ENCODE measurements at places on chromosomes 2 and 18.

GRCh38 chr18:58397385-58398132, 231.3 kb downstream of the ALPK2 start:
- no peak for DNase-seq

GRCh38 chr2:100615886-100616285, 53.1 kb downstream of the PDCL3 start:
- no peak for DNase-seq

- DNase-seq, result no peak
Observed at GRCh38 chr2:55452879-55453278, 33.2 kb upstream of the CCDC88A start.

- DNase-seq, result no peak
Observed at GRCh38 chr2:9565436-9566153, 10.0 kb upstream of the ADAM17 start.

GRCh38 chr18:32461709-32462272, 8.9 kb downstream of the GAREM1 start:
- no peak for DNase-seq

- DNase-seq, result no peak
Observed at GRCh38 chr2:222738809-222739208, 67.4 kb downstream of the MOGAT1 start.

DNA sequence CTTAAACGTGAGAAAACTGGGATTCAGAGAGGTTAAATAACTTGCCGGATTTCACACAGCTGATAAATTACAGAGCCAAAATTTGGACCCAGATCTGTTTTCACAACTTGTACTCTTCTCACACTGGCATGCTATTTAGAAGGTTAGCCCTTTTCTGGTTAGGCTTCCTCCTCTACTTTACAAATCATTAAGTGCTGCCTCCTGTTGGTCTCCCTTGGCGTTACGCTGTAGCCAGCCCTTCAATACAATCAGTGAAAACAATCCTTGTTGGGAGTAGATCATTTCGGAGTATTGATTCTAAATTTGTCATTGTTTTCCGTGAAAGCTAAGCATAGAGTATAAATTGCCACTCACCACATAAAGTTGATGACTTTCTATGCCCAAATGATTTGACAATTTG, 153.5 kb downstream of the ARHGAP15 start:
- no peak for DNase-seq

DNA sequence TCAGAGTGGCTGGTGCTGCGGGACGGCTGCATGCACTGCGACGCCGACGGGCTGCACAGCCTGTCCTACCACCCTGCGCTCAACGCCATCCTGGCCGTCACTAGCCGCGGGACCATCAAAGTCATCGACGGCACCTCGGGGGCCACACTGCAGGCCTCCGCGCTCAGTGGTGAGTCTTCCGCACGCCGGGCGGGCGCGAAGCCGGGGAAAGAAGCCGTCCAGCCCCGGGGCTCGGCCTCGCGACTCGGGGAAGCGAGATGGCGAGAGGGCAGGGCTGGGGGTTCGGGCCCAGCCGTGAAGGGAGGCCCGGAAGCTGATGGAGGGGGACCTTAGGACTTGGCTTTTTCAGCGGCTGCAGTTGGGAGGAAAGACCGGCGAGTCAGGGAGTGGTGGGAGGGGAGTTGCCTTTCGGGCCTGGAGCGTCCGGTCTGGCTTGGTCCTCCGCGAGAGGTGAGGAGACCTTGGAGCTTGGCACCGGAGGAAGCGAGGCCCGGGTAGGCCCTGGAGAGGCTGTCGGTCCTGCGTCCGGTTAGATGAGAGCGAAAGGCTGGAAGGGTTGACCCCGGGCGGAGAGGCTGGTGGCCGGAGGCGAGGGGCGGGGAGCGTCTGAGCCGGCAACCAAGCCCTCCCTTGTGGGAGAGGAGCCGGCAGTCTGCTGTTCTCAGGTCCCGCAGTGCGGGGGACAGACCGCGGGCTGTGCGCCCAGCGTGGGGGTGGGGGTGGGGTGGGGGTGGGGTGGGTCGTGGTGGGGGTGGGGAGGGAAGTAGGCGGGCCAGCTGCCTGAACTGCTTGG, 691 bp downstream of the BIRC6 start:
- peak; percentile 6 for DNase-seq

DNA sequence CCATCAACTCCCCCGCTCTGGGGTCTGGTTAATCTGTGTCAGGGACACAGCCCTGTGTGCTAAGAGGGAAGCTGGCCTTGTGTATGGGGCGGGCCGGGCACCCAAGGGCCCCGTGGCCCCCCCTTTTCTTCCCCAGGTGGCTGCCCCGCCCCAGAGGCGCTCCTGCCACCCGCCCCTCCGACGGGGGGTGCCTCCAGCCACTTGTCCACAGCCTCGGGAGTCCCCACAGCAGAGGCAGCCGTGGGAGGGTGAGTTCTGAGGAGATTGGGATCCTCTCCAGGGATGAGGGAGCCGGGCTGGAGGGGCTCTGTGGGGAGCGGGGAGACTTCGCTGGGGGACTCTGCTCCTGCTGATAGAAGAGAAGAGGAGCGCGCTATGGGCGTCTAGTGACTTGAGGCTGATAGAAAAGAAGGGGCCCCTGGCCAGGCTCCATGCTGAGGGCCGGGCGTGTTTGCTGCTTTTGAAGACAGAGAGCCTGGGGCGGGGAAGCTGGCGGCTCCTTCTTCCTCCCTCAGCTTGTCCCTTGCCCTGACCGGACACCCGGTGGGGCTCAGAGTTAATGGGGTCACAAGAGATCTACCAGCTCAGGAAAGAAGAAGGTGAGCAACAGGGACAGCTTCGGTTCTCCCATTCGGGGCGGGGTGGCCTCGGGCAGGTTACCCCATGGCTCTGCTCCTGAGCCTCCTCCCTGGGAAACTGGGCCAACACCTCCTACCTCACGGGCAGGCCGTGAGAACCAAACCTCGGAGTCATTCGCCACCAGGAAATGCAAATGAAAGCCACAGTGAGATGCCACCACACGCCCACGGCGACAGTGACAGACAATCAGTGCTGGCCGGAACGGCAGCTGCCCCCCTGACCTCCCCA, 89.4 kb upstream of the TAF1B start:
- DNase-seq, result peak; percentile 41

DNA sequence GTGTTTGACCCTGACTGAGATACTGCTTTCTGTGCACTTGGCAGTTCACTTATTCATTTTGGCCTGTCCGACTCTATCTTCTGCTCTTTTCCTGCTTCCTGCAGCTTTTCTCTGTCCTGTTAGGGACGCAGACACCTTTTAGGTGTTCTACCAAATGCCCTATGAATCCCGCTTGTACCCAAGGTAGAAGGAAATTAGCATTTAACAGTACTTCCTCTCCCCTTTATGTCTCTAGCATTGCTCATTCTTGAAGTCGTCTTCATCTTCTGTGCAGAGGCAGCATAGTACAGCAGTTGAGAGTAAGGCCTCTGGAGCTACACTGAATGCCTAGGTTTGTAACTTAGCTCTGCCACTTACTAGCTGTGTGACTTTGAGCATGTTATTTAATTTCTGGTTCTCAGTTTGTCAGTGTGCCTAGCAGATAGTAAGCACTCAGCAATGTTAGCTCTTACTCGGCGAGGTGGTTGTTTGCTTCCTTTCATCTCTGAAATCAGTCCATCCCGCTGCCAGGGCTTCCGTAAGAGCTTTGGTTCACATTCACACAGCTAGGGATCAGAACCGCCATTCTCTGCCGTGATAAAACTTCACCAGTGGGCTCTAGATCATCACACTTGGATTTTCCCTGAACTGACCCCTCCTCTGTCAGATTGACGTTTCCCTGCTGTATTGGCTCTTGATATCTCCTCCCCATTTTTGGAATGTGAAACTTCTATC, 1.4 kb downstream of the CCT7 start:
- DNase-seq, result no peak

- no peak for DNase-seq
Observed at GRCh38 chr2:38268001-38268400, 109.1 kb downstream of the ATL2 start.

DNA sequence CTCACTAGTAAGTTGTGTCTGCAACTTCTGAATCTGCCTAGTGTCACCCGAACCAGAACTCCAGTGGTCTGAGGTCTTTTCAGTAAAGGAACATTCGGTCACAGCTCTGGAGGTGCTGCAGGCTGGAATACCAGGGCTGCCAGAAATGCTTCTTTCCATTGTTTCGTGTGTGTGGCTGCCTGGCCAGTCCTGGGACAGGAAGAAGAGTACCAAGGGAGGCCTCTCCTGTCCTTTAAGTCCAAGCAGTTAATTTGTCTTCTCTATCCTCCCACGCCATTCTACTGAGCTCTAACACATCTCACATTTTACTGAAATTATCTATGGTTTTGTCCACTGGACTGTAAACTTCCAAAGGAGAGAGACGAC, 196.0 kb downstream of the LNPK start:
- no peak for DNase-seq

DNA sequence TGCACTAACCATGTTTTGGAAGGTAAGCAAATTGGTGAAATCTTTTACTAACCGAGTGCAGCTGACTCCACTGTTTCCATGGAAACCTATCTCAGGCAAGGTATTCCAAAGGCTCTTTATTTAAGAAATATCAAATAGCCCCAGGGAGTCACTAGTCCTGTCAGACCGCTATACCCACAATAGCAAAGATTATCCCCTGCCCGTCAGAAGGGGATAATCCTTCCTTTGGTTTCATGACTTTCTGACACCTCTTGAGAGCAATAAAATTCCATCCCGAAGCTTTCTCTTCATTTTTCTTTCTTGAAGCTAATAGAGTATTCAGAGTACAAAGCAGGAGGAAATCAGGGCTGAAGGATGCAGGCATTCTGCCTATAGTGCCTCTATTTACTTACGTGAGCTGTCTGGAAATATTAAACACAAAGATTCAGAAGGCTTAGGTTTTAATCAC, 34.7 kb upstream of the MAP2 start:
- DNase-seq, result no peak

DNA sequence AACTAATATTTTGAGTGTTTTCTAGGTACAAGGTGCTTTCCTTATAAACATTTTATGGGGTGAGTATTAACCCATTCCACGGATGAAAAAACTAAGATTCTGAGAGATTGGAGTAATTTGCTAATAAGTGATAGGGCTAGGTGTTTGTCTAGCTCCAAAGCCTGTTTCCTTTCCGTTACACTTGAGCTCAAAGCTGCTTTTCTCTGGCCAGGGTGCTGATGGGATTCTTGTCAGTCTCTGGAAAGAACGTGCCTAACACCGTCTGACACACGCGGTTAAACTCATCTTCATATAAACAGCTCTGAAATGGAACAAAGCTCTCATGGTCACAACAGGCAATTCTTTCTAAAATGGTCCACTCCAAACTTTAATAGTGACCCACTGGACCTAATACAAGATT, 2.0 kb upstream of the ANKRD29 start:
- no peak for DNase-seq

GRCh38 chr18:57697426-57697825, 75.8 kb upstream of the NARS1 start:
- DNase-seq, result no peak

GRCh38 chr2:218623366-218623705, 15.6 kb downstream of the PLCD4 start:
- no peak for DNase-seq

GRCh38 chr18:10840743-10841142, 308.6 kb downstream of the PIEZO2 start:
- no peak for DNase-seq

GRCh38 chr2:86185517-86186212, 9.6 kb downstream of the IMMT start:
- DNase-seq, result no peak

DNA sequence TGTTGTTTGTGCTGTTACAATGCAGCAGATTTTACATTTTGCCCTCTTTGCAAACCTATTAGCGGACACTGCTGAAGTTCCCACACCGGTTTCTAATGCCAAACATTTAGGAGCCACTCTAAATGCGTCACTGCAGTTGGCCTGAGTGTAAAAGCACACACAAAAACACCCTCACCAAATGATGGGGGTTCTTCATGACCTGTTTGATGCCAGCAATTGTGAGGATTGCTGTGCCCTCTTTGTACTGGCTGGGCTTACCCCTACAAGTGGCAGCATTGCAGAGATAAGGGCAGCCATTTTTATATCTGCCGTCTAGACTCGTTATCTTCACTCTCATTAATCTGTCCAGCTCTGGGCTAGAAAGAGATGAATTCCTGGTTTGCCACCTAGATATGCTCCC, 85.3 kb downstream of the NRP2 start:
- no peak for DNase-seq

- peak; percentile 54 for DNase-seq
Observed at GRCh38 chr2:62287899-62288880, 92.3 kb downstream of the B3GNT2 start.

DNA sequence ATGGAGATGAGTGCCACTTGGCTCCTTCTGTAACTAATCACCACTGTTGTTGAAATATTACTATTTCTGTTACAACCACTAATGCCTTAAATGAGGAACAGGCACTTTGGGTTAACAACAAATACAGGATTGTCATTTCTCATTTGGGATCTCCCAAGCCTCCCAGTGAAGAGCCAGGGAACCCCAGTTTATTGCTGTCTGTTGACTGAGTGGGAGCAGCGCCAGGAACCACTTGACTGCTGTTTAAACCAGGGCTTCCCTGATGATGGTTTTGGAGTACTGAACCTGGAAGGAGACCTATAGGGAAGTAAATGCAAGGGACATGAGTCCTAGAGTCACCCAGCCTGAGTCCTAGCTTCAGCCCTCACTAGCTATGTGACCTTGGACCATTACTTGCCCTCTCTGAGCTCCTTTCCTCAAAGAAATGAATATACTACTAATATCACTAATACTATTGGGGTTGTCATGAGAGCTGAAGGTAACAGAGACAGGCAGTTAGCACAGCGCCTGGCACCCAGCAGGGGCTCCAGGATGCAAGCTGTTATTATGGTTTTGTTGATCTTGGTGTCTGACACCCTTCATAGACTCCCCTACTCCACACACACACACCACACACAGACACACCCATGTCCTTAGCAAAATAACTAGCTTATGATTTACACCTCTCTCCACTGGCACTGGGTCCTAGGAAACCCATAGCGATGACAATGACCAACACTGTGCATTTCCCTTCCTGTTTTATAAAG, 104.2 kb upstream of the FZD7 start:
- no peak for DNase-seq

DNA sequence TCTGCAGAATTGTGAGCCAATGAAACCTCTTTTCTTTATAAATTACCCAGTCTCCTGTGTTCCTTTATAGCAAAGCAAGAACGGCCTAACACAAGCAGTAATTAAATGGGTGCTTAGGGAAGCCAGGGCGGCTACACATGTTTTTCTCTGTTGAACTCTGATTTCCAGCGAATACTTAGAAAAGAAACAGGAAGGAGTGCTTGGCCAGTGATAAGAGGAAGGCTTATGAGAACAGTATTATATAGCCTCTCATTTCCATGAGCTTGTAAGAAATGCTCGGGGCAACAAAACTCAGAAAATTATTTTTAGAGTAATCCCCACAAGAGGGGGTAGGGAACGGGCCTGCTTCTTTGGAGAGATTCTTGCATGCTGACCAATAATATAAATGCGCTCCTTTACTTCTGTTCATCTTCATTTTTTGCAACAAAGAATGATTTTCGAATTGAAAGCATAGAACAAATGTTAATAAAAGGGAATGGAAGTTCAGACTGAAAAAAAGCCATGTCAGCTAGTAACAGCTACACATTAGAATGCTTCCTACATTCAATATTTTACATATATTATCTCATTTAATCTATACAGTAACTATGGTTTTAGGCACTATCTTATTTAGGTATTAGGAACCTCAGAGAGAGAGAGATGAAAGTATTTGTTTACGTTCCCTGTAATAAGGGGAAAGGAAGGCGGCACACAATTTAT, 49.7 kb upstream of the CCDC85A start:
- DNase-seq, result no peak

GRCh38 chr2:105294844-105295481, 34.6 kb downstream of the TGFBRAP1 start:
- no peak for DNase-seq
